ENCODE measurements at places on chromosomes 5 and 9.

DNA sequence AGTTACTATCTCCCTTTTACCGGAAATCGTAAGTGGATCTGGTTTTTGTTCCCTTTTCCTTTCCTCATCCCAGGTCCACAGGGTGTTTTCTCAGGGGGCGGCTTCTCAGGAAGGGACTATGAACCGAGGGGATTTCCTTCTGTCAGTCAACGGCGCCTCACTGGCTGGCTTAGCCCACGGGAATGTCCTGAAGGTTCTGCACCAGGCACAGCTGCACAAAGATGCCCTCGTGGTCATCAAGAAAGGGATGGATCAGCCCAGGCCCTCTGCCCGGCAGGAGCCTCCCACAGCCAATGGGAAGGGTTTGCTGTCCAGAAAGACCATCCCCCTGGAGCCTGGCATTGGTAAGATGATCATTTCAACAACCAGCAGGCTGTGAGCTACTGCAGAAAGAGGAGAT lies 75.8 kb downstream of the GOLPH3 start:
- DNase-seq: no peak

DNA sequence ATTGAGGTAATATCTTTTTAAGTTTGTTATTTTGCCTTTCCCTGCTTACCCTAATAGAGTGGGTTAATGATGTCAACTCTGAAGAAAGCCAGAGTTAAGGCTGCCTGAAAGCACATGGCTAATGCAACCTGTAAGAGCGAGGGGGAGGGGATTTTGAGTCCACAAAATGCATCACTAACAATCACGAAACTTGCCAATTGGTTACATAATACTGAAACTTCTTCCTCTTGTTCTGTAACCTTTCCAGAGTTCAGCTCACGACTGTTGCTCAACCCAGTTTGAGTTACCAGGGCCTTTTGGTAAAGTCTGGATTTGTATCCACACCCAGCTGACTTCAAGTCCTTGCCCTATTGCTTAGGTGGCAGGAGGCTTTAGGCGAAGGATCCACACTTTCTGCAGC lies 308.8 kb downstream of the EFNA5 start:
- no peak for DNase-seq

DNA sequence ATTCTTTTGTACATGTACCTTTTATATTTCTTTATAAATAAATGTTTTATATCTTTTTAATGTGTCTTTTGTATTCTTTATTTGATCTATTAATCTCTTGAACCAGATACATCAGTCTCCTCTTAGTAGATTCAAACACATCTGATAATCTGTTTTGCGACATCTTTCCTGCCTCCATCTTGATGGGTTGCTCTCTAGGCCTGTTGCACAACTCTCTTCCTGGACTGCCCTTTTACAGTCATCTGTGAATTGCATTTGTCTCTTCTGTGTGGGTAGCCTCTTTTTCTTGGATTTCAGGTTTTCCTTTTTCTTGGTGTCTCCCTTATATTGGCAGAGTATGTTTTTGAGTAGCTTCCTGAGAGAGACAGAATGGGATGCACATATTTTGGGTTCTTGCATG lies 6.2 kb downstream of the ZFYVE16 start:
- no peak for DNase-seq

DNA sequence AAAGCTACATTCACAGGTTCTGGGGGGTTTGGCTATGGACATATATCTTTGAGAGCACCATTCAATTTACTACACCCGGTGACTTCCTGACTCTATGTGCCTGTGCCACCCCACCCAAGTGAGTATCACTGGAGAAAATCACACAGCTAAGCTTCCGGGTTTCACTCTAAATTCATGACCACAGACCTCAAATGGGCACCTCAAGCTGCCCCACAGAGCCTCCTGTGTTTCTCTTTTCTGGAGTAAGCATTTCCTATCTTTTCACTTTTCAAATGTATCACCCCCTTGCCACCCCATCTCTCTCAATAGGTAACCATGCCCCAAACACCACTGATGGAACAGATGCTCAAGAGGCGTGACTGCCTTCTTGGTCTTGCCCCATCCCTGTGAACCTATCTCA lies 49.2 kb upstream of the NEK6 start:
- peak; percentile 35 for DNase-seq

- no peak for DNase-seq
These were observed 375.2 kb upstream of the WWC1 start for GRCh38 chr5:167916261-167916691.

DNA sequence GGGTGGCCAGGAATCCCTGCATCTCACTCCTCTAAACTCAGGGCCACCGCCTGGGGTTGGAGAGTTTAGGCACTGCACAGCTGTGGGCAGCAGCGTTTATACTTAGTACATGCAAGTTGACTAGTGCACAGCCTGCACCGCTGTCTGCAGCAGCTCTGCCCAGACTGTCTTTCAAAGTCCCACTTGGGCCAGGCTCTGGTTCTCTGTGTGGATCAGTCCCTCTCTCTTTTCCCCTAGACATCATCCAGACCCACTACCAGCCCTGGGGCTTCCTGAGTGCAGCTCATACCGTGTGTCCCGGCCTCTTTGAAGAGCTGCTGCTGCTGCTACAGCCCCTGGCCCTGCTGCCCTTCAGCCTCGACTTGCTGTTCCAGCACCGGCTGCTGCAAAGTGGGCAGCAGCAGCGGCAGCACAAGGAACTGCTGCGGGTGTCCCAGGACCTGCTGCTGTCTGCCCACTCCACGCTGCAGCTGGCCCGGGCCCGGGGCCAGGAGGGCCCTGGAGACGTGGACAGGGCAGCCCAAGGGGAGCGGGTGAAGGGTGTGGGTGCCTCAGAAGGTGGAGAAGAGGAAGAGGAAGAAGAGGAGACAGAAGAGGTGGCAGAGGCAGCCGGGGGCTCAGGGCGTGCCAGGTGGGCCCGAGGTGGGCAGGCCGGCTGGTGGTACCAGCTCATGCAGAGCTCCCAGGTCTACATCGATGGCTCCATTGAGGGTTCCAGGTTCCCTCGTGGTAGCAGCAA lies 45.1 kb upstream of the TESK1 start:
- no peak for DNase-seq

GRCh38 chr5:167011196-167011595 lies 1280.2 kb upstream of the WWC1 start:
- no peak for DNase-seq

DNA sequence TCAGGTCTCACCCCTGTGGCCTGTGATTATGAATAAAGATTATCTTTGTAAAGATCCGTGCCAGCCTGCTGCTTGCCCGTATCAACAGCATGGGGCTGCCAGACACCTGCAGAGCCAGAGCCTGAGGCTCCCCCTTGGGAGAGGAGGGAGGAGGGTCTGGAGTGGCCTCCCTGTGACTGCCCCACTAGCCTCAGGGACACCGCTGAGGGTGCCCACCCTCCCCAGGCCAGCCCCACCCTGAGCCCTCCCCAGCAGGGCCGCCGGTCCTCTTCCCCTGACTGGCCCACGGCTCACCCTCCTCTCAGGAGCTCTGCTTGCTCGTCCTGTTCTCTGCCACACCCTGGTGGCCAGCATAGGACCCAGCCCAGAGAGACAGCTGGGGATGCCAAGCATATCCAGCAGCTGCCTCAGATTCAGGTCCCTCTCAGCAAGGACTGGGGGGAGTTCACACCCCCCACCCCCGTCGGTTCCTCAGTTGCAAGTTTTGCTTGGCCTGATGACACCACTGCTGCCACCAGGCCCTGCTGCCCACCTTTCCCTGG lies 1.9 kb downstream of the SSNA1 start:
- DNase-seq: no peak

DNA sequence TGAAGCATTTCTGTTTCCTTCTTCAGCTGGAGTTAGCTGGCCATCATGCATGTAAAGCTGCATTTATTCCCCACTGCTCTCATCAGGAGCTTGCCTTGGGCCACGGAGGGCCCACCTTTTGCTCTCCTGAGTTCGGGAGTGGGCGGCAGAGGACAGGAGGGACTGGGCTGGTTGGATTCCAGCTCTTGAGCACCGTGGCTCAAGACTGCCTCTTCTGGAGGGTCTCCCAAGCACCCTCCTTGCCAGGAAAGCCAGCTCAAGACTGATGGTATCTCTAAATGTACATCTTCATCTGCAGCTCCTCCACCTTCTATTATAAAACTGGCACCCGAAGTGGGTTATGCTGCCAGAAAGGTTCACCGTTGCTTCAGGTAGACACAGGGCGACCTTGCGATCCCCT lies 399.6 kb upstream of the IRX1 start:
- DNase-seq: no peak

DNA sequence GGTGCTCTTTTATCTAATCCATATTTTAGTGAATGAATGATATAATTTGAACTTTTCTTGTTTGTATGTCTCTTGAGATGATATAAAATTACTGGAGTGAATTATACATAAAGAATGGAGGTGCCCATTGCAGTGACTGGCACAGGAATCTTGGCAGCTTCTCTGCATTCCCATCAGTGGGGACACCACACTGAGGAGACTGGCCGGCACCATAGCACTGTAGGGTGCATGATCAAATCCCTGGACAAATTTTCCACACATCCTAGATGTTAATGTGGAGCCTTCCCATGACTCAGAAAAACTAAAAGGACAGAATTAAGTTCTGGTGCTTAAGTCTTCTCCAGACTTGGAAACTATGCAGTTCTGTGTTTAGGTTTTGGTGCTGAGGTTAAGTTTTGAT lies 124.1 kb downstream of the CEP120 start:
- no peak for DNase-seq

GRCh38 chr5:171978519-171978918 lies 27.9 kb downstream of the FBXW11 start:
- no peak for DNase-seq

- no peak for DNase-seq
These were observed 73.6 kb upstream of the TGFBR1 start for GRCh38 chr9:99031319-99031718.

- DNase-seq: no peak
These were observed 286.1 kb upstream of the IRX4 start for GRCh38 chr5:2168601-2169429.

DNA sequence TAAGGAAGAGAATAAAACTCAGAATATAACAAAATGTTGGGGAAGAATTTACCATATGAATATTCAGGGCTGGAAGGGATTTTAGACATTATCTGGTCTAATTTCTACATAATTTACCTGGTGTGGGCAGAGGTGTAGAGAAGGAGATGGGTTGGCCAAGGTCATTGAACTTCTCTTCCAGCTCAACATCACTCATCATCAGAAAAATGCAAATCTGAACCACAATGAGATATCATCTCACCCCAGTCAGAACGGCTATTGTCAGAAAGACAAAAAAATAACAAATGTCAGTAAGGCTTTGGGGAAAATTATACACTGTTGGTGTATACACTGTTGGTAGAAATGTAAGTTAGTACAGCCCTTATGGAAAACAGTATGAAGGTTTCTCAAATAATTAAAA lies 121.7 kb downstream of the PTTG1 start:
- no peak for DNase-seq

GRCh38 chr5:139204196-139204595 lies 6.0 kb upstream of the SIL1 start:
- no peak for DNase-seq

DNA sequence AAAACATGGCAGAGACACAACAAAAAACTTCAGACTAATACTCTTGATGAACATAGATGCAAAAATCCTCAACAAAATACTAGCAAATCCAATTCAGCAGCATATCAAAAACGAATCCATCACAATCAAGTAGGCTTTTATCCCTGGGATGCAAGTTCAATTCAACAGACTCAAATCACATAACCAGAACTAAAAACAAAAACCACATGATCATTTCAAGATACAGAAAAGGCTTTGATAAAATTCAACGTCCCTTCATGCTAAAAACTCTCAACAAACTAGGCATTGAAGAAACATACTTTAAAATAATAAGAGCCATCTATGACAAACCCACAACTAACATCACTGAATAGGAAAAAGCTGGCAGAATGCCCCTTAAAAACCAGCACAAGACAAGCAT lies 93.6 kb downstream of the TUSC1 start:
- DNase-seq: no peak

- no peak for DNase-seq
These were observed 49.5 kb downstream of the NR3C1 start for GRCh38 chr5:143354025-143354424.

GRCh38 chr9:4086119-4087090 lies 213.5 kb downstream of the GLIS3 start:
- DNase-seq: no peak

- no peak for DNase-seq
These were observed 18.5 kb downstream of the NAIF1 start for GRCh38 chr9:128048663-128049062.

DNA sequence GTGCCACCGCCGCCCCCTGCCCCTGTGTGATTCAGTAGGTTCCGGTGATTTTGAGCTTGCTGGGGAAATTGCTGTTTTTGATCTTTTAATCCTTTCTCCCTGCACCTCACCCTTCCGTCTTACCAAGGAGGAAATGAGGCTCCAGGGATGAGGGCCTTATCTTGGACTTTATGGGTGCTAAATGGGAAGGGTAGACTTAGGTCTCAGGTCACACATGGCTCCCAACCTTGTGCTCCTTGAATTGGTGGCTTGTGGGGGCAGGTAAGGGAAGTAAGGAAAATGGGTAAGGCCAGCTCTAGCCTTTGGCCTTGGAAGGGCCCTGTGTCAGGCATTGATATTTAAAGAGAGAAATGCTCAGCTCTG lies 1.9 kb downstream of the ERGIC1 start:
- DNase-seq: no peak

- no peak for DNase-seq
These were observed 197.2 kb downstream of the NXNL2 start for GRCh38 chr9:88732128-88732527.

DNA sequence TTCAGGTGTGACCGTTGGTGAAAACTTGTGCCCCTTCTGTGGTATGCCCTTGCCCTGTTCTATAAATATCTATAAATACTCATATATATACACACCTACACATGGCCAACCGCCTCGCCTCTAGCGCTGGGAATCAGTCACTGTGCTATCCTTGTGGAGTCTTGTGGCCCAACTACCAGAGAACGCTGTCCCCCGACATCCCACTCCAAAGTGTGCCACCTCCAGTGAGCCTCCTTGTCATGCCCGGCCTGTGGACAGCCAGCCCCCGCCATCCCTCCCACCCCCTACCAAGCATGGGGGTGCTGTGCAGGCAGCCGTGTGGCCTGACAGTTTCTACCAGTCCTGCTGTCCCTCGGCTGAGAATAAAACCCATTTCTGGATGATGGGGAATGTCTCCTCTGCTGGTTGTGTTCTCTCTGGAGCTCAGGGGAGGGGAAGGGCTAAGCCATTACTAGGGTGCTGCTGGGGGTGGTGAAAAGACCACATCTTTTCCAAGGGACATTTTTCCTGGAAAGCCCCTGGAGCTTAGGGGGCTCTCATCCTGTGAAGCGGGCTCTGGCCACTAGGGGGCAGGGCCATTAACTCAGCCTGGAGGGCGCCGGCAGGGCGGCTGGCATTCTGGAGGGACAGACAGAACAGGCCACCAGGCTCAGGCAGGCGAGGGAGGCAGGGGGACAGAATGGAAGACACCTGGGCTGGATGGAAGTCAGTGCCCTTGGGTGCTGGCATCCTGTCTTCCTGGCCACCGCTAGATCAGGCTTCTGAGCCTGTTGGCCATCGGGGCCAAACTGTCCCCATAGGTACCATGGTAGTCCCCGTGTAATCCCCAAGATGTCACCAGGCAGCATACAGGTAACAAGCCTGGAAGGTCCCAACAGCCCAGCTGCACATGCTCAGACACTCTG lies 20.7 kb downstream of the GOLGA2 start:
- no peak for DNase-seq

- no peak for DNase-seq
These were observed 223.9 kb upstream of the KLF4 start for GRCh38 chr9:107713470-107713869.

- DNase-seq: no peak
These were observed 28.8 kb downstream of the PRRX2 start for GRCh38 chr9:129694243-129694646.

Measured in stimulated activated CD8-positive, alpha-beta memory T cell treated with anti-CD3 and anti-CD28 coated beads, Interleukin-7, amount 100 ng/mL, for 48 hours (primary cell).